ENCODE measurements at places on chromosomes 4 and X. TPM values are rescaled to one million over a fixed set of nuclear protein-coding genes. Genes with fewer than 3 reads are reported as not detected.

ZIC3 gene
- total RNA-seq, result not detected

DMD gene
- total RNA-seq, result 95.5 TPM

HS6ST2 gene
- 9.0 TPM for total RNA-seq

ENPP6 gene
- 0.79 TPM for total RNA-seq

CENPVL2 gene
- total RNA-seq, result not detected

GRCh38 chr4:22504447-22504846, 11.4 kb downstream of the ADGRA3 start:
- DNase-seq, result no peak

GRCh38 chrX:40298572-40299479, 201.1 kb upstream of the BCOR start:
- DNase-seq, result no peak
